GM23338 (cell line): ENCODE measurements at places on chromosomes 2 and 18. TPM values are rescaled to one million over a fixed set of nuclear protein-coding genes. Genes with fewer than 3 reads are reported as not detected.

GRCh38 chr18:5284808-5285207 is 10.7 kb downstream of the ZBTB14 start:
- no peak for DNase-seq

GRCh38 chr2:30807249-30807648 is at the start of gene CAPN13:
TSS of gene CAPN13 (minus strand) at chr2:30807446. CDS start at chr2:30787325, 20,121 bp downstream.
- DNase-seq = peak; percentile 75

DNA sequence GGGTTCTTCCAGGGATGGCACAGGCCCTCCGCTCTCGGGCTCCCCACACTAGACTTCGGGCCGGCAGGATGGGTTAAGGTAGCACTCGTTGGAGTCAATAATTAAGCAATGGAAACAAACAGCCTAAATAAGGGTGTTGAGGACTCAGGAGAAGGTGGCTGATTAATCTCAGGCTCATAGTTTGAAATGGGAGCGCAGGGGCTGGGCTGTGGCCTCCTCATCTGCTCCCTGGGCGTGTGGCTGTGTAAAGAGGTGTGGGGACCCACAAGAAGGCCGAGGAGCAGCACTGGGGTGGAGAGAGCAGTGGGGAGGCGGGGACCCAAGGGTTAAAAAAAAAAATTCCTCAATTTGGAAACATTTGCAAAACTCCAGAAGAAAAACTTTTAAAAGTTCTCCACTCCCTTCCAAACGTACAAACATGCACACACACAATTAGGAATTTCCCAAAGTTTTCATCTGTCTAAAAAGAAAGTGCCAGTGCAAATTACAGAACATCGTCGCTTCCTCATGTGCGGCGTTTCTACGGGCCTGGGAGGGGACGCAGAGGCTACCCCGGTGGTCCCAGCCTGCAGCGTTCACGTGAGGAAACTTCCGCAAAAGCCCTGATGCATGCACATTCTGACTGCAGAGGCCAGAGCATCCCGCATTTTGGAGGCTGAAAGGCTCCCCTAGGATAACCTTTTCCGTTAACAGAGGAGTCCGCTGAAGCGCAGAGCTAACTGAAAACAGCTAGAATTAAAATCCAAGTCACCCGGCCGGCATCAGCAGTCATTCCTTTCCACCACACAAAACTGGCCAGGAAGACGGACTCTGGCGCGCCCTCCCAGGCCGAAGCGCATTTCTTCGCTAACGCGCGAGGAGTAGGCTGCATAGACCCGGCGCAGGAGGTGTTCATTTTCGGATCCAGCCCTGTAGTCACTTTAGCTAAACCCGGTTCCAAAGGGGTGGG is 1.0 kb upstream of the TUBB6 start:
- DNase-seq = peak; percentile 64

- DNase-seq = no peak
These were observed 51.8 kb upstream of the PMAIP1 start for GRCh38 chr18:59848002-59848401.

- DNase-seq = no peak
These were observed 10.1 kb downstream of the RND3 start for GRCh38 chr2:150477347-150477746.

- peak; percentile 80 for DNase-seq
These were observed 4.4 kb downstream of the ANKRD23 start for GRCh38 chr2:96839293-96839874.

DNA sequence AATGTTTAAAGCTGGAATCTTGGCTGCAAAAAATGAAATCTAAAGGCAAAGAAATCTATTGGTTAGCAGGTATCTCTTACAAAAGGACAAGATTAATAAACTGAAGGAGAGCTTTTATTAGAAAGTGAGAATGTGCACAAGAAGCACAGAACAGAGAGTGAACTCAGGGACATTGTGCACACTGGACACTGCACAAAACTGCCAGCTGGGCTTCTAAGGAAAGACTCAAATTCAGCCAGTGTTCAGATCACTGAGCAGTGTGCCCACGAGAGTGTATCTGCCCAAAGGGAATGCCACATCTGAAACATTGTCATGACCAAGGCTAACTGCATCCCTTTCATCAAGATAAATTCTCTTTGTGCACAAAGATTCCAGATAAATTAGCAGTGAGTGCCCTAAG is 129.7 kb upstream of the KCNH7 start:
- no peak for DNase-seq

GRCh38 chr2:37523814-37524362 is 147.6 kb downstream of the CDC42EP3 start:
- no peak for DNase-seq

- peak; percentile 73 for DNase-seq
These were observed 1.0 kb downstream of the SPHKAP start for GRCh38 chr2:228180181-228181097.

COLEC11 gene
- total RNA-seq = 0.43 and 1.3 TPM in 2 replicates

PFN4 gene
- 0.28 TPM in 1 of 2 replicates, not detected in the other for total RNA-seq

TCF4 gene
- total RNA-seq = 89.2 and 91.2 TPM in 2 replicates

C1QL2 gene
- 0.69 and 1.2 TPM in 2 replicates for total RNA-seq
